ENCODE measurements at places on chromosomes 4 and X.

- DNase-seq, result no peak
Observed at GRCh38 chr4:1030559-1030958, 19.1 kb downstream of the FGFRL1 start.

GRCh38 chr4:2963966-2964471 lies 648 bp downstream of the GRK4 start:
- DNase-seq, result peak; percentile 50

GRCh38 chr4:162457071-162457865 lies 293.5 kb upstream of the FSTL5 start:
- no peak for DNase-seq

DNA sequence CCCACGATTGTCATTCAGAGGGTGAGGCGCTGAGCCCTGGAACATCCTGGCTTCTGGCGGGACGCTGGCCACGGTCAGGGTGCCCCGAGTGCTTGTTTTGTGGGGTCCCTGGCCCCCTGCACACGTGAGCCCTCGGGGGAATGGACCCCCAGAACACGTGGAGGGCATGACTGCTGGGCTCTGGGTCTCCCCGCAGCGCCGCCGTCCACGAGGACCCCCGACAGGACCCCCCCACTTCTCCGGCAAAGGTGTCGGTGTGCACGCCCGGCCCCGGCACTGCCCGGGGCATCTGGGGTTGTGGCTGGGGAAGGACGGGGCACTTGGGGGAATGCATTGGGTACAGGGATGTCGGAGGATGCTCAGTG lies 13.9 kb upstream of the GTPBP6 start:
- DNase-seq, result no peak

DNA sequence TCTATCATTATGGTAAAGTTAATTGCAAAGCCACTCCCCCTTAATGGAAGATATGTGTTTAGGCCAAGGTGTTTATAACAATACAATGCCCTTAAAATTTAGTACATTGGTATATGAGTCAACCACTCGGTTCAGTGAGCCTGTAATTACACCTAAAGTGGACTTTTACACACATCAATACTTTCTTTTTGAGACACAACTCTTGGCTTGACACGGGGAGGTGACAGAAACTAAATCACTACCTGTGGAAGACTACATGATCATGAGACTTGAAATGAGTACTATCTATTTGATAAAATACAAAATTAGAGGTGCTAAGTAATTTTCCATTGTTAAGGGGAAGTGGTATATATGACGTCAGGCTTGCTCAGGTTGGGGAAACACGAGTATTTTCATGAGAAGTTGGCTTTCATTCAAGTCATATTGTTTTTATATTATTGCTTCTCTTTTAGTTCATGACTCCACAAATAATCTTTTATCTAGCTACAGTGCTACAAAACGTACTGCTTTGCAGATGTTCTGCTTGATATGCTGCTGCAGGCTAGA lies 918.3 kb downstream of the ARAP2 start:
- no peak for DNase-seq

- DNase-seq, result peak; percentile 62
Observed at GRCh38 chrX:23373129-23373804, 38.6 kb downstream of the PTCHD1 start.

DNA sequence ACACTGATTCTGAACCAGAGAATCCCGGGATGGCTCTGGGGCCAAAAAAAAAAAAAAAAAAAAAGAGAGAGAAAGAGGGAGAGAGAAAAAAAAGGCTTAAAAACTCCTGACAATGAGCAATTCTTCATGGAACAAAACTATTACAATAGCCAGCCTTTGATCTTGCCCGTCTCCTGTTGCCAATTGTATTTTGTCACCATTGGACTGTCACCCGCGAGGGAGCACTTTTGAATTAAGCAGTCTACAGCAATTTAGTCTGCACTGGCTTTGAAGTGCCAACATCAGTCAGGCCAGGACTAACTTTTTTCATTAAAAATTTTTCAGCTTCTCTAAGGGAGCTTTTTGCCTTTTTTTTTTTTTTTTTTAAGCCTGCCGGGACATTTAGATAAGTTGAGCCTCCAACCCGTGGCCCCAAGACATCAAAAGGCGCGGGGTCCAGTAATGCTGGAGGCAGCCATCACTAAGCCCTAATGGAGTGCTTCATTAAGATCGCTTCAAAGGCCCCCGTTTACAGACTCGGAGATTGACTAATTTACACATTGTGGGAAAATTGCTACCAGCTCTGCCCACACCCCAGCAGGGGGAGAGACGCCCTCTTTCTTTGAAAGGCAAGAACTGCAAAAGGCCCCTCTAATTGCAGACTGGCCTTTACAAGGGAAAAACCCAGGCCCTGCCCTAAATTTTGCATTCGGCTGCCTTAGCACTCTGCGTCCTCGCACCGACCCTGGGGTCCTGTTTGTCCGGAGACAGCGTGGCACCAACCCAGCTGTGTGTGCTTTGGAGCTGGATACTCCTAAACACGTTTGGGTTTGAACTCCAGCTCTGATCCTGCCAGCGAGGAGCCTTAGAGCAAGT lies 98.1 kb upstream of the MSX1 start:
- DNase-seq, result no peak

DNA sequence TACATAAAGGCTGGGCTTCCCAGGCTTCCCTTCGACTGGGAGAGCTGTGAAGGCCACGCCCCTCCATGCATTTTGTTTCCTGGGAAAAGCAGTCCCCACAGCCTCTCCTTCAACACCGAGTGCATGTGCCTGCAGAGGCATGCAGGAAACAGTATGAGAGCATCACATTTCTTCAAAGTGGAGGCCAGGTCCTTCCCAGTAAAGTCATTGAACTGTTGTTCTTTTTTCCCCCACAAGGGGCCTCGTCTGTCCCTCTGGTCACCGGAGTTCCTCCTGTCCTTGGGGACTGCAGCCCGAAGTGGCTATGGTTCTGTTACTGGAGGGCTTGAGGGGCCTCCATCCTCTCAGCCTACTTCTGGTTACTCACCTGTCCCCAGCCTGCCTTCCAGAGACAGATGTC lies 56.0 kb downstream of the RAI2 start:
- no peak for DNase-seq
